ENCODE measurements at places on chromosomes 7 and 10.

DNA sequence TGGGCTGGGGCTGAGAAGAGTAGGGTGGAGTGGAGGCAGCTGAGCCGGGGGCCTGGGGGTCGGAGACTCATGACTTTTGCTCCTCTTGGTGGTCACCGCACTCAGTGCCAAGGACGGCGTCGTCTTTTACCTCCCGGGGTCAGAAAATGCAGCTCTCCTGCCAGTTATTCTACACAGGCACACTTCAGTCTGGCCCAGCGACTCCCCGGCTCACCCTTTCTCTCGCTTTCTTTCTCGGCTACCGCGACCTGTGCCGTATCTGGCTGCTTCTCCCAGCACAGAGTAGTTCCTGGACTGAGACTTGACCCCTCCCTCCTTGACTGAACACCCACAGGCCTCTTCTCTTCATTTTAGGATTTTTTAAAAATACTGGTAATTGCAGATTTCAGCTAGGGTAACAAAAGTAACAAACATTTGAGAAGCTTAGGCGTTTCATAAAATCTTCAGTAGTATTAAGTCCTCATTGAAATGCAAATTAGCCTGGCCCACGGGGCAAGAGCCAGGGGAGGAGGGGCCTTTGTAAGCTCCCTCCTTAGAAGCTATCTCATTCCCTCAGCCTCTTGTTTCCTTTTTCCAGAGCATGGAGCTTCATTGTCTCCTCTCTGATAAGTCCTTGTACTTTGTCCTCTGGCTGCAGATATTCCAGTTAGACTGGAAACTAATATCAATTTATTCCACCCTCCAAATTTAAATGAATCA lies 1.1 kb upstream of the PRLHR start:
- no peak for DNase-seq

DNA sequence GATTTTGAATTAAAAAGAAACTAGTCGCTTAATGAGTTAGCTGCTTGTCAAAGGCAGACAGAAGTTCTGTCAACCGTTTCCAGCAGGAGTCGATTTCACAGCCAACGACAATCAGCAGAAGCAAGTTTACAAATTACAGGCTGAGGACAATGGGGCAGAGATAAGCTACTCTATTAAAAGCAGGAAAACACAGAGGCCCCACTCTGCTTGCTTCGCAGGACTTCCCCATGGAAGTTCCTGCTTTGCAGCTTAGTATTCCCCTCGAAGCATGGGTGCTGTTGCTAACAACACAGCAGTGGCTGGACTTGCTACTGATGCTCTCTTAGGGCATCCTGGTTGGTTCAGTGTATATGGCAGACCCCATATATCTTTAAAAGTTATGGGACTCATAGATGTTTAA lies 50.8 kb upstream of the KLF6 start:
- no peak for DNase-seq

DNA sequence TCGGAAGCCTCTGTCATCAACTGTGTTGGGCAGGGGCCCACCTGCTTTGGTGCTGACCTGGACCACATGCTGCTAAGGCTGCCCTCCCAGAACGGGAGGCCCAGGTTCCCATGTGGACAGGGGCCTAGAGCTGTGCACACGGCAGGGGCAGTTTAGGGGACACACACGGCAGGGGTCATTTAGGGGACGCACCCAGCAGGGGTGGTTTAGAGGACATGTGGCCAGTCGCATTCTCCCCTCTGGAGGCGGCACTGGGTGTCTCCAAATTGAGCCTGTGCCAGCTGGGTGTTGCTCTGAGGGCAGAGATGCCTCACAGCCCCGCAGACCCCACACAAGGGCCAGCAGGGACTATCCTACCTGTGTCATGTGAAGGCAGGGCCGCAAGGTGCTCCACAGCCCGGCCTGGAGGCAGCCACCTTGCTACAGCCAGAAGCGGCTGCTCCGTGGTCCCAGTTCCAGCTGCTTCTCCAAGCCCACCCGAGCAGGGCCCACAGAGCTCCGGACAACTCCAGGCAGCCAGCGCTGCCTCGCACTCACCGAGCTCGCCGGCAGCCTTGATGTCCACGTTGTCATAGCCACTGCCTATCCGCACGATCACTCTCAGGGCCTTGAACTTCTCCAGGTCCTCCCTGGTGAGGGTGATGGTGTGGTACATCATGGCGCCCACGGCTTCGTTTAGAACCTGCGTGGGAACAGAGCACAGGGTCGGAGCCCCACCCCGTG lies 60.7 kb downstream of the ZRANB1 start:
- no peak for DNase-seq

GRCh38 chr7:129642871-129643549 lies 31.5 kb downstream of the NRF1 start:
- DNase-seq, result no peak

GRCh38 chr10:11345224-11346054 lies 266.0 kb downstream of the USP6NL start:
- DNase-seq, result no peak

DNA sequence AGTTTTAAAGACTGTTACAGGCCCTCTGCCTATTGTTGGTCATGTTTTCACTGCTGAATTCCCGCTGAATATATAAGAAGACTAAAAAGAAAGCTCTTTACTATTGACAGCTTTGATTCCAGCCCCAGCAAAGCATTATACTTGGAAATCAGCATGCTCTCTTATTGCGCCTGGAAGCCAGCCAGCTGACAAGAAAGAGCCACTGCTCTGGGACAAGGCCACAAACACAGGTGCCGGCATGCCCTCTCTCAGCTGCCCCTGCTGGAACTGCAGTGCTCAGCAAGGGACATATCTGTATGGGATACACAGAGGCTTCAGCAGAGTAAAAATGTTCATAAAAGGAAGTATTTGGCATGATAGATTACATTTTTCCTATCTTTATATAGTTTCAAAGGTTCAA lies 523.9 kb downstream of the ADRA2A start:
- DNase-seq, result no peak

DNA sequence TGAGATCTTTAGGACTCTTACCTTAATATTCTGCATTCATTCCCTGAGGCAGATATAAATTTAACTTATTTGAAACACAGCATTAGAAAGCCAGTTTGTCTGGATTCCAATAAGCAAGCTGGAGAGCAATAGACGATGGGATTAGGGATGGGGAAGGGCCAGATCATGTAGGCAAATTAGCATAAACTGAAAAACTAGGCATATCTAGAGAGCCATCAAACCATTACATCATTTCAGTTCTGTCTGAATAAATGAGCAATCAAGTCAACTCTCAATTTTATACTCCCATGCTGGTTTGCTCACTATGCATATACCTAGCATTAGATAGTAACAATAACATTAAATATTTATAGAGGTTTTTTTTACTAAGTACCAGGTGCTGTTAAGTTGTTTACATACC lies 583.6 kb upstream of the LRRN3 start:
- no peak for DNase-seq

DNA sequence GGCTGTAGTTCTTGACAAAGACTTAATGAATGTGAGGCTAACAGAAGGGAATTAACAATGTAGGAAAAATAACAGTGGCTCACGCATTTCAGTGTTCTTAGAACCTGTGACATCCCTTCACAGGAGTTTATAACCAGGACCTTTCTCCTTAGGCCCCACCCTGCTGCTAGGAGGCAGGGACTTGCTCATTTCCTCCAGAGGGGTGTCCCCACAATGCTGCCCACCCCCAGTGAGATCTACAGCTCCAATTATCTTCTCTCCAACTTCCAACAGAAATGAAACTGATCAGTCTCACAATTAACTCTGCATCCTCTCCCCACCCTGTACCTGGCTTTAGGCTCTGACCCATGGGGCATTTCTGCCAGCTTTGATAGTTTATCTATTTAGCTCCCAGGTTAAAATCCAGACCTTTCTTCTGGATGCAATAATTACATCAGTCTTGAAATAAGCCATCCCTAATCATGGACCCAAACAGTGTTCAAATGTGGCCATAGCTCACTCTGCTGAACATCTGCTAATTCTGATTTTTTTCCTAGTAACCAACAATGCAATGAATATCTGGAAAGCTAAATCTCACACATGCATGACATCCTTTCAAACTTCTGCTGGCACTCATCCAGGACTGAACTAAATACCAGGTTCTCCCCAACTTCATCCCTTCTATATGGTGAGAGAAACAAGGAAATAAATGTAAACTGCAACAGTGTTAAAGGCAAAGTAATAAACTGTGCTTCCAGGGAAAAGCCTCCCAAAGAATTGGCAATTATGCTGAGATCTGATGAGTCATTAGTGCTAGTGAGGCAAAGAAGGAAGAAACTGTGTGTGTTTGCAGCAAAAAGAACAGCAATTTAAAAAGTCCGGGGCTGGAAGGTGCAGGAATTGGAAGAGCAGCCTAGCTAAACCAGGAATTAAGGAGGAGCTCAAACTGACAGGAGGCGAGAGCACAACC lies 64.6 kb downstream of the HERPUD2 start:
- DNase-seq, result no peak

- DNase-seq, result no peak
These were observed 70.8 kb downstream of the CHN2 start for GRCh38 chr7:29265208-29265923.

DNA sequence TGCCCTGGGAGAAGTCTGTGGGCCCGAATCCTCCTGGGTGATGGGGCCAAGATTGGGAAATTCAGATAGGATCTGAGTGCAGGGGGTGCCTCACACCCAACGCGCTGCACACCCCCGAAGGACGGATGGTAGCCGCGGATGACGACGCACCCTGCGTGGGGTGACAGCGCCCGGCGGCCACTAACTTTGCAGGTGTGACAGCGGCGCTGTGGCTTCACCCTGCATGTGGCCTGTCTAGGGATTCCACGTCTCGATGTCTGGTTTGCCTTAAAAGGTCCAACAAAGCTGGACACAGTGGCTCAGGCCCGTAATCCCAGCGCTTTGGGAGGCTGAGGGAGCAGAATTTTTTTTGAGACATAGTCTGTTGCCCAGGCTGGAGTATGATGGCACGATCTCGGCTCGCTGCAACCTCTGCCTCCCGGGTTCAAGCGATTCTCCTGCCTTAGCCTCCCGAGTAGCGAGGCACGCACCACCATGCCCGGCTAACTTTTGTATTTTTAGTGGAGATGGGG lies 18.6 kb downstream of the ADAP1 start:
- no peak for DNase-seq

DNA sequence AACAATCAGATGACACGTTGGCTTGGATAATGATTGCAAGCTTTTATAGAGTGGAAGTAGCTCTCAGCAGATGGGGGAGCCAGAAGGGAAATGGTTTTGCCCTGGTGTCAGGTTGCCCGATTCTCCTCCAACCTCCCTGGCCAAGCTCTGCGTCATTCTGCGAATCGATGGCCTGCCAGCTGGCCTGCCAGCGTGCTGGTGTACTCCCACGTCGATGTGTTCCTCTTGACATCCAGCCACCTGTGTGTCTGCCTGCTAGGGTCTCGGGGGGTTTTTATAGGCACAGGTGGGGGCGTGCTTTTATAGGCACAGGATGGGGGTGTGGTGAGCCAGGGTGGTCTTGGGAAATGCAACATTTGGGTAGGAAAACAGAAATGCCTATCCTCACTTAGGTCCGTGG lies 4.6 kb downstream of the NET1 start:
- DNase-seq, result no peak

GRCh38 chr7:3217166-3217565 lies 83.9 kb upstream of the SDK1 start:
- DNase-seq, result no peak

GRCh38 chr10:36248304-36248981 lies 606.3 kb upstream of the FZD8 start:
- DNase-seq, result no peak

DNA sequence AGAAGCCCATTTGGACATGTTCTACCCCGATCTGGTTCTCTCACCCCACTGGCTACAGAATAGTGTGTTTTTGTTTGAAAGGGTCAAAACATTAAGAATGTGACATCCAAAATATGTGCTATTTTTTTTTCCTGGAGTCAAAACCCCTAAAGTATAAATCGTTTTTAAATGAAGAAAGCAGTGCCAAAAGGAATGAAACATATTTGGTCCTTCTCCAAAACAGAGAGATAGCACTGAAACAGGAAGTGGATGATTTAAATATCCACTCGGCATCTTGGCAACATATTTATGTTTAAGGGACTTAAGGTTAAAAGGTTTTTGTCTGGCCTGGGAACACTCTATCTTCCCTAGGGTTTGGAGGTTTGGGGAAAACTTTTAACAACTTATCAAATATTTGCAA lies 32.3 kb downstream of the CALD1 start:
- no peak for DNase-seq

DNA sequence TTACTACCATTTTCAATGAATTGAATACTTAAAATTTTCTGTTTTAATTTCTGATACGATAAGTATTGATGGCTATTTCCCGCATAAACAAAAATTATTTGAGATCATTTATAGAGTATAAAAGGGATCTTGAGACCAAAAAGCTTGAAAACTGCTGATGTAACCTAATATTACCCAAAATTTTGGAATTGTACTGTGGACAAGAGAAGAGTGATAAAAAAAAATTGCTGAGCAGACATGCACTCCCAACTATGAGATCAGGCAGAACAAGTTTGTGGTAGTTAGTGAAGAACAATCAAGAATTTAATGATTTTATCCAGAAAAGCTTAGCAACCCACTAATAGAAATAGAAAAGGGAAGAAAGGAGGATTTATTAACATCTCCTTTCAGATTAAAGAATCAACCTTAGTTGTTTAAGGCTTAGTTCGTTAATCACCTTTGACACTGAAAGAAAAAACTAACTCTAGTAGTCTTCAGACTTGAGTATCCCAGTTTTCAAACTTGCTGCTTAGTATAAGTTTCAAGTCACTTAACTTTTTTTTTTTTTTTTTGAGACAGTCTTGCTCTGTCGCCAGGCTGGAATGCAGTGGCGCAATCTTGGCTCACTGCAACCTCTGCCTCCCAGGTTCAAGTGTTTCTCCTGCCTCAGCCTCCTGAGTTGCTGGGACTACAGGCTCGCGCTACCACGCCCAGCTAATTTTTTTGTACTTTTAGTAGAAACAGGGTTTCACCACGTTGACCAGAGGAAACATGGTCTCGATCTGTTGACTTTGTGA lies 50.6 kb upstream of the ZC3HAV1 start:
- no peak for DNase-seq

GRCh38 chr10:95305606-95306317 lies 15.0 kb upstream of the PDLIM1 start:
- no peak for DNase-seq

- DNase-seq, result no peak
These were observed 23.6 kb downstream of the RGS10 start for GRCh38 chr10:119518936-119519335.

DNA sequence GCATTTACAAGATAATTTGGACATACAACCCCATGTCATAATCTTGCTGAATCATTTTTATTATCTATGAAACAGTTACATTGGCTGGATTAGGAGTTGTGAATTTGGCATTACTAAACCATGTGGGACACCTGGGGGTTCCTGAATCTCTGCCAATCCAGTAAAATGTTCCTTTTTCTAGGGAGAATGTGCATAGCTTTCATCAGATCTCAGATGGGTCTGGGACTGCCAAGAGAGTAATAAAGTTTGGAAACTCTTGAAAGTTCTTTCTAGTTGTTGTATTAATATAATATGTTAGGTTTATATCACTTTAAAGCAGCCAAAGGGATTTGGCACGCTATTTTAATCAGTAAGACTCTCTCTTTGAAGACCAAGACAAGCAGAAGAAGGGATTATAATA lies 62.7 kb downstream of the SEMA3E start:
- DNase-seq, result no peak

GRCh38 chr10:120514035-120514620 lies 57.1 kb downstream of the PLPP4 start:
- DNase-seq, result peak; percentile 8

- no peak for DNase-seq
These were observed 38.7 kb downstream of the FAM107B start for GRCh38 chr10:14736043-14736442.

Data from right kidney (tissue), 9 donors.